ENCODE measurements at places on chromosomes 2 and 18.

DNA sequence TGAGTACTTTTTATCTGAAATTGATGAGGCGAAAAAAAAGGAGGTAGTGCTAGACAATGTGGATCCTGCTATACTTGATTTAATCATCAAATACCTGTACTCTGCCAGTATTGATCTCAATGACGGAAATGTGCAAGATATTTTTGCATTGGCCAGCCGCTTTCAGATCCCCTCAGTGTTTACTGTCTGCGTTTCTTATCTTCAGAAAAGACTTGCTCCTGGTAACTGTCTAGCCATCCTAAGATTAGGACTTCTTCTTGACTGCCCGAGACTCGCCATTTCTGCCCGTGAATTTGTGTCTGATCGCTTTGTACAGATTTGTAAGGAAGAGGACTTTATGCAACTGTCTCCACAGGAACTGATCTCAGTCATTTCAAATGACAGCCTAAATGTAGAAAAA lies 453 bp downstream of the KLHL41 start:
- no peak for DNase-seq

GRCh38 chr2:189252991-189253675 lies 73.6 kb upstream of the COL5A2 start:
- DNase-seq: no peak

- DNase-seq: no peak
Measured at GRCh38 chr2:17162713-17163112, 355.5 kb downstream of the RAD51AP2 start.

GRCh38 chr2:26462511-26463243 lies 15.2 kb downstream of the OTOF start:
- DNase-seq: peak; percentile 20

GRCh38 chr2:230781130-230781797 lies 68.6 kb downstream of the CAB39 start:
- no peak for DNase-seq

DNA sequence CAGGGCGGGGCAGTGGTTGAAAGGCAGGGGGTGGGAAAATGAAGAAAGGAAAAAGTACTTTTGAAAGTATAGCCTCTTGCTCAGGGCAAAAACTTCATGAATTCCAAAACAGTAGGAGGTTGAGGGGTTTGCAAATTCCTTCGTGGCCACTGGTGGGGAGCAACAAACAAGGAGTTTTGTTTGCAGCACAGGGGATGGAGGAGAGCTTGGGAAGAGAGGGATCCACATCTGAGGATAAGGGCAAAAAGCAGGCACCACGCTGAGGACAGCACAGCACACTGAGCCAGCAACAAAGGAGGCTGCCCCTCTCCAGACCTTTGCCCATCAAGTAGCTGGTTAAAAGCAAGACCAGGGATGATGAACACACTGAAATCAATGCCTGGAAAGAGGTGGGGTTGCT lies 148.9 kb downstream of the TCF4 start:
- no peak for DNase-seq

DNA sequence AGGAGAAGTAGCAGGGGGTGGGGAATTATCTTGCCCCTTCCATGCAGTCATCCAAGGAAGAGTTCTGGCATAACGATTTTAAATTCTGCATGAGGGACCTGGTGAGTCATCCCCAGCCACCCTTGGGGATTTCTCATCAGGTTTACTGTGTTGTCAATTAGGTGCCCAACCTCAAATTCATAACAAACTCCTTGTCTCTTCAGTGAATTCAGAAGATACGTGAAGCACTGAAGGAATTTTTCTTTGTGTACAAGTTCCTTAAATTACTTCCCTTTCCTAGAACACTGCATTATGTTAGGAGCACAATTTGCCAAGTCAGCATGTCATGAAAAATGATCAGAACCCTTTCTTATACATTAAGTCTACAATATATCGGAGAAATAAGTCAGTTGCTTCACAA lies 70.8 kb upstream of the NOSTRIN start:
- DNase-seq: no peak
